ENCODE measurements at places on chromosomes 1 and 21.

DNA sequence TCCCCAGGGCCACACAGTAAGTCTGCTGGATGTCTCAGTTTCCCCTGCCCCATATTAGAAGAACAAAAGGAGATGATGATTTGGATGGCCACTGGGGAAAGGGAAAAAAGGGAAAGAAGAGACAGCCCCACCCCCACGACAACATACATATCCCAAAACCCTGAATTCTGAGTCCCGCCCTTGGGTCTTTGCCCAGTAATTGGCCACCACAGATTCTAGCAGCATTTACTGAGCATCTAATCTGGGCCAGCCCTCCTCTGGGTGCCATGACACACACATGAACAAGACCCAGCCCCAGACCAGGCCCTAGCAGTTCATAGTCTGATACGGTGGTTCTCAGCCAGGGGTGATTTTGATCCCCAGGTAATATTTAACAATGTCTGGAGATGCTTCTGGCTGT lies 5.2 kb upstream of the TTC4 start:
- DNase-seq, result no peak

- no peak for DNase-seq
These were observed 93.1 kb downstream of the UCHL5 start for GRCh38 chr1:192966073-192966472.

GRCh38 chr1:50633465-50633864 lies 210.2 kb upstream of the DMRTA2 start:
- DNase-seq, result no peak

DNA sequence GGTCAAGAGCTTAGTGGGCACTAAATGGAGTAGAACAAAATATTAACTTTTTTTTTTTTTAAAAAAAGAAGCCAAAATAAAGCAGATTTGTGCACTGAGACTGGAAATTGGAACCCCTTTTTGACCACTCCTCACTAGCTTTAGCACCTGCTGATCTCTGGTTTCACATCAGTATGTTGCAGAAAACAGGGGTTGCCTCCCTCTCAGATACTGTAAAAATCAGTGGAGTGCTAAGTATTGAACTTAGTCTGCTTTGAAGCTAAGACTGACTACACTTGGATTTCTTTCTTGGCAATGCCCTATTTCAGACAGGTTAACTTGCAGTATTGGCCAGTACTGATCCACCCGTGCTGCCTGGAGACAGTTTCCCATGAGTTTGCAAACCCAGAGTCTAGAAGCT lies 2.7 kb upstream of the KIAA0040 start:
- DNase-seq, result no peak

DNA sequence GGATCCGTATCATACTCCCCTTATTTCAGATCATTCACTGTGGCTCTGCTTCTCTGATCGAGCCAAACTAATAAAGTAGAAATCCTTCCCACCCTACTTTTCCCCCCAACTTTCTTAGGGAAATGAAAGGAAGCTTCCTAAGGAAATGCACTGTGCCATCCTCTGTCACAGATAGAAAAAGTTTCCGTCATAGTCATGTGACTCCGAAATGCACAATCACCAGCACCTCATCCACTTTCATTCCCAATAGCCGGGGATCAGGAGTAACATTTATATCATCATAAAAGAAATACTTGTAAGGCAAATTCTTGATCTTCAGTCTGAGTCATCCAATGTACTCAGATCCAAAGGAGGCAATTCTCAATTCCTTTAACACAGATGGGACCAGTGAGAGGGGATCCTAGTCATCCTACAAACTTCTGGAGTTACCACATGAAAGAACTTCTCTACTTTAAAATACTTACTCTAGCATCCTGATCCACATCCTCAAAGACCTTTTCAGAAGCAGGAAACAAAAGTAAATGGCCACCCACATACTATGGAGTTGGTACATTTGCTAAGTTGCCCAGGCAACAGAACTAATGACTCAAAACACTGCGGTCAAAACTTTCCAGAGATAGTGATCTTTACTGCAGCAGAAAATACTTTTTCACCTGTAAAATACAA lies 97.8 kb upstream of the ZC3H11B start:
- no peak for DNase-seq

- DNase-seq, result no peak
These were observed 21.7 kb downstream of the DOP1B start for GRCh38 chr21:36178349-36178748.

GRCh38 chr1:207017615-207018559 lies 14.7 kb downstream of the C1orf116 start:
- DNase-seq, result no peak
